Fibroblast of skin of right biceps (primary cell): ENCODE measurements at places on chromosomes 7 and 10.
A peak's percentile ranks its signal among the peaks of the same experiment; 100 is the strongest.

DNA sequence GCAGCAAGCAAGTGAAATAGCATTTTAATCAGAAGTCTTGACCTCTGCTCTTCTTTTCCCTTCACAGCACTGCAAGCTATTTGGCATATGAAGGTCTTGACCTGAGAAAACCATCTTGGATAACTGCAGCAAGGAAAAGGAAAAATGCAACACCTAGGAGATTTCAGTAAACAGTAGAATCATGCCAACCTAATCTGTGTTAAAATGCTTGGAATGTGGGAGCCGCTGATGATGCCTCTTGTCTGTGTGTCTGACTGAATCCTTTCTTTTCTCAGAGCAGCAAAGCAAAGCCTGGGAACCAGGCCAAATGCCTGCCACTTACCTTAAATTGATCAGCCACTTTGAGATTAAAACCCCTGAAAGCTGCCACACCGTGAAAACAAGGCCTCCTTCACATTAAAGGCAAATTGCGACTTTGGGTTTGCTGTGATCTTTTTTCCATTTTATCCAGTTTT lies 80.4 kb upstream of the CDK6 start:
- peak; percentile 77 for DNase-seq

- peak; percentile 15 for DNase-seq
Measured at GRCh38 chr10:126500185-126500584, 111.9 kb upstream of the ADAM12 start.

DNA sequence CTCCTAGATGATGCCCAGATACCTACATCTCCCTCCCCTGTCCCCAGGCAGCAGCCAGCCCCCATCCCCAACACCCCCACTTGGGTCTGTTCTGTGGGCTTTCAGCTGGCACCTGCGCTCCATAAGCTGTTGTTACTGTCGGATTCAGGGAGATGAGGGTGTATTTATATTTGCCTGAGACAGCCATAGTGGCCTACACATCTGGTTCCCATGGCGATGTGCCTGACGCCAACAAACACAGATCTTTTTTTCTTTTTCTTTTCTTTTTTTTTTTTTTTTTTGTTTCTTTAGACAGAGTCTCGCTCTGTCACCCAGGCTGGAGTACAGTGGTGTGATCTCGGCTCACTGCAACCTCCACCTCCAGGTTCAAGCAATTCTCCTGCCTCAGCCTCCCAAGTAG lies 73.1 kb downstream of the CLIP2 start:
- DNase-seq, result no peak

DNA sequence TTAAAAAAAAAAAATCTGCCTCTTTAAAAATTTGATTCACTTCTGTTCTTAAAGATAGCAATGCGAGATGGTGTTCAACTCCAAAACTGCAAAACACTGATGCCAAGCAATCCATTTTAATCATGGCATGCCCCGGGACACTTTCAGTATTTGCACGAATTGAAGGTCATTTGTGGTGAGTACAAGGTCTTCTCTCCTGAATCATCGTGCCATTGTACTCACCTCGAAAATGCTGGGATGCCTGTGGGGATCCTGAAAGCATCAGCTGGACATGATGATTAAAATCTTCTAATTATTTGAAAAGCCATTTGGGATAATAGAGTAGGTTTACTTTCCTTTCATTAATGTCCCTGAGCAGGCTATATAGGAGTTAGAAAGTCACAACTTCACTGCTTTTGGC lies 125.1 kb upstream of the NRP1 start:
- DNase-seq, result peak; percentile 67

- no peak for DNase-seq
Measured at GRCh38 chr10:97412891-97413304, 11.8 kb upstream of the RRP12 start.

DNA sequence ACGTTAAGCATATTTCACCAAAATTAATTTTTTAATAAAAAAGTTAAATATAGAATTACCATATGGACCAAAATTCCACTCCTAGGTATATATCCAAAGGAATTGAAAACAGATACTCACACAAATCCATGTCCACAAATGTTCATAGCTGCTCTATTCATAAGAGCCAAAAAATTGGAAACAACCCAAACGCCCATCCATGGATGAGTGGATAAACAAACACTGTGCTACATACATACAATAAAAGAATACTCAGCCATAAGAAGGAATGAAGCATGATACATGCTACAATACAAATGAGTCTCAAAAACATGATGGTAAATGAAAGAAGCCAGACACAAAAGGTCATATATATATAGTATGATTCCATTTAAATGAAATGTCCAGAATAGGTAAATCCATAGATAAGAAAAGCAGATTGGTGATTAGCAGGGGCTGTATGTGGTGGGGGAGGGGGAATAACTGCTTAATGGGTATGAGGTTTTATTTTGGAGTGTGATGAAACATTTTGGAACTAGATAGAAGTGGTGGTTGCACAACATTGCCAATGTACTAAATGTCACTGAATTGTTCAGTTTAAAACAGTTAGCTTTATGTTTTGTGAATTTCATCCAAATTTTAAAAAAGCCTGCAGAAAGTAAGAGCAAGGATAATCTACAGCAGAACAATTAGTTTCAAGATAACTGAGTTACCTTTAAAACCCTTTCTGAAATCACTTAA lies 101.2 kb upstream of the EFCAB10 start:
- no peak for DNase-seq

DNA sequence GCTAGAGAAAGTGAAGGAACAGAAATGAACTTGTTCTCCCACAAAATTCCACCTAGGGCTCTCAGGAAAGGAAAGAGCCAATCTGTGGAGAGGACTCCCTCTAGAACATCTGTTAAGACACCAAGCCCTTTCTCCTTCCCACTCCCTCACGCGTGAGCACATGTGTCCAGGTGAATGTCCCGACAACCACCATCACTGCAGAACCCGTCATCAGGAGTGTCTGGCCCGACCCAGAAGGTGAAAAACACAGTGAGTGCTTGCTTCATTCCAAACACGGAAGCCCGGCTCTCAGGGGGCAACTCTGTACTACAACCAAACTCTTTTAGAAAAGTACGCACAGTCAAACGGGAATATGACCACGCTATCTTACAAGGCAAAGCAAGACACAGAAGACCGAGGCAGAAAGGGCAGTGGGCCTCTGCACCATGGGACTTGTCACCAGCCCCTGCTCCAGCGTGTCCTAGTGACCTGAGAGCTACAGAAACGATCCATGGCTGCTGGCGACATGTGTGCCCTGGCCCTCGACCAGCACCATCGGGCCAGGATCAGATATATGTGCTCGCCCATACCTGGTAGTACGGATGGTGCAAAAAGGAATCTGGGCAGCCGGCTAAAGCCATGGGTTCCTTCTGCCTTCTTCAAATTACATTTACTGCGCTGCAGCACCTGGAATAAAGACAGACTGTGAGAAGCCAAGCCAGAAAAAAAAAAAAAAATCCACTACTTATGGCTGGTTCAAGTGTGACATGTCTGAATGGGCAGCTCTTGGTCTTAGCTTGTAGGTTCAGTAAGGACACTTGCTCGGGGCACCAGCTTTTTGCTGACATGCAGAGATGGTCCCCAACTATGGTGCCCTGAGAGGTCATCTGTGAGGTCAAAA lies 50.8 kb downstream of the GRB10 start:
- no peak for DNase-seq

DNA sequence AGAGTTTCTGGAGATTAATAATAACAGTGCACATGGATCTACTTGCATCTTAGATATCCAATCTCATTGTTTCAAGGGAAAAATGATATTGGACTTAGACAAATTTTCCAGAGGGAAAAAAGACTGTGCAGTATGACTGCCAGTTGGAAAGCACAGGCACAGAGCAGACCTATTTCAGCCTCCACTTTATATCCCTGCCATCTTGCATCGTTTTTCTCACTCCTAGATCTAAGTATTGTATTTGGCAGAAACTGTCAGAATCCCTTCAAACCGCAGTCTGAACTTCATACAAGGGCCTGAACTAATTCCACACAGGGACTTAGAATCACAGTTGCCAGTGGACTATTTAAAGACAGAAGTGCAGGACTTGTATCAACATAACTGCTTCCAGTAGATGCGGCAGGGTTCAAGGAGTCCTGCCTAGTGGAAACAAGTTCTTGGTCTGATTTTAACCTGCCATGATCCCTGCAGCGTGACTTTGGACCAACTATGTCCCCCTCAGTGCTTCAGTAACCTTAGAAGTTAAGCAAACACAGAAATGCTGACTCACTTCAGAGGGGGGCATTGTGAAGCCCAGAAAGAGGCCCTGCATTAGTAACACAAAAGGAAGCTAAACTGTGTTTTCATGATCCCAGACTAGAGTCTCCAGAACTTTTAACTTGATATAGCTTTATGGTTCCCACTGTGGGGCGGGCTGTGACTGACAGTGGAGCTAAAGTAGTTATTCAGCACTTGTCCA lies 95.7 kb upstream of the PALS2 start:
- peak; percentile 84 for DNase-seq
